ENCODE measurements at places on chromosomes 11 and 22.

DNA sequence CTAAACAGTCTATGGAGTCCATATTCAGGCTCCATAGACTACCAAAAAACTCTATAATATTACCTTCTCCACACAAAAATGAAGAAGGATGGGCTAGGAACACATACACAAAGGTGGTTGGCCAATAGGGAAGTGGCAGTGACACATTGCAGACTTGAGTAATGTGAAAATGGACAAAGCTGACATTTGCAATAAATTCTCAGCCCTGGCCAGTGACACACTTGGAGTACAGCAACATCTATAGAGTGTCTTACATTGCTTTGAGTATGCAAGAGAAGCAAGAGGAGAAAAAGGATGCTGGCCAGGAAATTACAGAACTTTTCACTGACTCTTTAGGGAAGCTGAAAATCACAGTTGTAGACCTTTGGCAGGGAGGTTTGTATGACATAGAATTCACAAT lies 7.3 kb upstream of the OR52W1 start:
- peak; percentile 91 for DNase-seq

DNA sequence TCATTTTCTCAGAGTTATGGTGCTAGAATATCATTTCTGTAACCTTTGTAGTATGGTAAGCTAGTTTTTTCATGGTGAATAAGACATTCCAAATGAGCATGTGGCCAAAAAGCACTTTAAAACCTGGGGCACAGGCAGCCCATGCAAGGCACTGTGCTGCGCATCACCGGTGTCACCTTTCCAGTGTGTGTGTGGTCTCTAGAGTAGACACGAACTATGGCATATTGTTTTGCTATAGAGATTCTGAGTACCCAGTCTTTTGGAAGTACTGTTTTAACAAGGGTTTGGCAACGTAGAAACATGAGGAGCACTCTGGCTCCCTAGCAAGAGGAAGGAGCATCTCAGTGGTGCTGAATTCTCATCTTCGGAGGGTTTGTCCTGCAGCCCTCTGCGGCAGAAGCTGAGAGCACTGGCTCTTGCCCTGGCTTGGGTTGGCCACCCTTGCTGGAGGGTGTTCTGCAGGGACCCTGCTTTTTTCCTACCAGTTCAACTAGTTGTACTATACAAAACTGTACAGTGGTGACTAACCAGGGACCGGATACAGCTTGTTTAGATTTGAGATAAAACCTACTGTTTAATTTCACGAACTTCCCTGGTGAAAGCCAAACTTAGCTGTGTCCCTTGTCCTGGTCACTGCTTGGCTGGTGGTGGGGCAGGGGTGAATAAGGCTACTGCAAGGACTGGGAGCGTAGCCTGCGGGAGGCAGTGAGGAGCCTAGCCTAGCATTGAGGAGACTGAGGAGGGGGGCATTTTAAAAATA lies 135.7 kb downstream of the ATXN10 start:
- DNase-seq, result no peak

GRCh38 chr11:43515090-43515489 lies 156.4 kb downstream of the TTC17 start:
- no peak for DNase-seq

GRCh38 chr11:113124006-113124405 lies 162.8 kb downstream of the NCAM1 start:
- DNase-seq, result no peak

DNA sequence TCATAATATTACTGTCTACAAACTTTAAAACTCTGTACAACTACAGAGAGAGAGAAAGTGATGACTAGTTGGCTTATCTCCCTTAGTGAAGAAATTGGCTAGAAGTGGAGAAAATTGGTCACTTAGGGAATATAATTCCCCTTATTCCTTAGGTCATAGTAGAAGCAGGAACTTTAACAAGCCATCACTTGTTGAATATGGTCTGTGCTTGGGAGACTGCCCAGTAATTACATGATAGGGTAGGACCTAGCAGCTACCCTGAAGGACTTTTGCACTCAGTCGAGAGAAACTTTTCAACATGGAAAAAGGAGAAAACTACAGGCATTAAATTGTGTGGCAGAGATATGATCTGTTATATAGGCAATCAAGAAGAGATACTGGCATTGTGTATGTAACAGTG lies 576.5 kb upstream of the CCDC90B start:
- no peak for DNase-seq

DNA sequence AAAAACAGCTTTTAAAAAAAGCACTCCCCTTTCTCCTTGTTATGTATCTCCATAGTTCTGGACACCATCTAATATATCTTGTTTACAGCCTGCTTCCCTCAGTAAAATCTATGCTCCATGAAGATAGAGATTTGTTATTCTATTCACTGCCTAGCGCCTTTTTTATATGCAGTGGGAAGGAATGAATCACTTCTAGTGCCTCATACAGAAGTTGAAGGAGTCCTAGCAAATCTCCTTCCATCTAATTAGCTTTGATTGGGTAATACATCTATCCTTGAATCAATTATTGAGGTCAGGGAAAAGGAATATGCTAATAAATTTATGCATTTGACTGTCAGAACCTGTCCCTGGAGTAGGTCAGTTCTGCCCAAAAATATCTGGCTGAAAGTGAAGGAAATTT lies 25.8 kb downstream of the SPA17 start:
- no peak for DNase-seq

- no peak for DNase-seq
Observed at GRCh38 chr11:41281131-41281742, 178.2 kb downstream of the LRRC4C start.

DNA sequence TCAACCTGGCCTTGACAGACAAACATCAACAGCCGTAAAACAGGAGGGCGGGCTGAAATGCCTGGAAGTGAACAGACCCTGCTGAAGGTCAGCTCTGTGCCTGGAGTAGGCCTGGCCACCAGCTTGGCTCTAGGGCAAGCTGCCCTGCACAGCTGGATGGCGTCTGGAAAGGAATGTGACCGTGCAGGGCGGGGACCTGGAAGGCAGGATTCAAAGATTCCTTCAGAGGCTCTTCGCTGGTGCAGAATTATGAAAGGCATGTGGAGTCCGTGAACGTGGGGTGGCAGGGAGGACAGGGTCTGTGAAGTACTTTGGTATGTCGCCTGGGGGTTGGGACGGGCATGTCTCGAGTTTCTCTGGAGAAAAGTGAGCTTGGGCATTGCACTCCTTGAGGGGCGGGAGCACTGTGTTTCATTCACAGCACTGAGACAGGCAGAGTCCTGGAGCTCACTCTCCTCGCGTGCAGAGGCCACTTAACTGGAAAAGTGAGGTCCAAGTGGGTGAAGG lies 1.5 kb downstream of the EHD1 start:
- DNase-seq, result no peak

- DNase-seq, result no peak
Observed at GRCh38 chr22:40542821-40543540, 93.5 kb downstream of the MRTFA start.

DNA sequence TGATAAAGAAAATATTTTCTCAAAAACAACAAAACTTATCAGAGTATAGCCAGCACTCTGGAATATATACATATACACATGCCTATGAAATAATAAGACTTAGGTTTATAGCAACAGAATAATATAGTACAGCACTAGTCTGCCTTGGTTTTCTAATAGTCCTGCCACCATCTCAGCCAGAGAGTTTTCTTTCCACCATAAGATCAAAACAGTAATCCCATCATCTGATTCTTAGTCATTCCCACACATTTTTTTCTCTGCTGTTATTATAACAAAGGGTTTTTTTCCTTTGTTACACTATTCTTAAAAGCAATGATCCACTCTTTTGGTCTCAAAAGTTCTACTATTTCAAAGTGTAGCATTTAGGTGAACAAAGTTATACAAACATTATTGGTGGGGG lies 15.1 kb downstream of the MTMR2 start:
- no peak for DNase-seq

DNA sequence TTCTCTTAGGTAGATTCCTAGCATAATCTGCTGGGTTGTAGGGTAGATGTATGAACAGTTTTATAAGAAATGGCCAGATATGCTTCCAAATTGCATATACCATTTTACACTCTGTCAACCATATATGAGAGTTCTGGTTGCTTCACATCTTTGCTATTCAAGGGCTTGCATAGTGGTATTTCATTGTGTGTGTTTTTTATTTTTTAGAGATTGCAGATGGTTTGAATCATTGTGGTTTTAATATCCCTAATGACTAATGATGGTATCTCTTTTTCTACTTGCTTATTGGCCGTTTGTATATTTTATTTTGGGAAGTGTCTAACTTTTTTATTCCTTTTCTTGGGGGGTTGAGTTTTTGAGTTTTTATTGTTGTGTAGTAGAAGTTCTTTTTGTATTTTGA lies 26.9 kb downstream of the RNF214 start:
- DNase-seq, result no peak

GRCh38 chr11:86692317-86692716 lies 19.9 kb upstream of the ME3 start:
- DNase-seq, result no peak

GRCh38 chr11:112163875-112164685 lies at the start of gene IL18:
TSS of gene IL18 (minus strand) at chr11:112164094. CDS start at chr11:112155053, 9,041 bp downstream.
- peak; percentile 84 for DNase-seq

DNA sequence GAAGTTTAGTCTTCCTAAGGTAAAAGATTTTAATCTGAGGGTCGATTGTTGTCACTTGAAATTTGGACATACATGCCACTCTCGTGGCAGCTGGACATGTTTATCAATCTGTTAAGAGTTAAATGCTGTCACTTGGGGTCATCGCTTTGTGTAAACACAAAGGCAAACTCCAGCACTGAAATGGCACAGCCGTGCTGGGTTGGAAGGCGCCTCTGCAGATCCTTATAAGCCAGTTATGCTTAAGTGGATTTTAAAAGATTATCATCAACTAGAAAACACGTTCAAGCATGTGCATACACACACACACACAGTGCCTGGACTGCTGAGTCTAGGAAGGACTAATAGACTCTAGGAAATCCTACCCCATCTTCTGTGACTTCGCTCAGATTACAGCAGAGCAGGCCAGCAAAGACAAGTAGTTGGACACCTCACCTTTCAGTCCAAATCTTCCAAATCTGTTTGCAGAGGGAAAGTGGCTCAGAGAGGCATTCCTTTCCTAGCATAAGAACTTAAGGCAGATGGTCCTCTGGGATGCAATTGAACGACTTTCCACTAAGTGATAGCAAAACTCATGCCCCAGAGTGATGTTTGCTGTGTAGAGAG lies 83.7 kb downstream of the CACNG2 start:
- no peak for DNase-seq

GRCh38 chr22:17162731-17163130 lies 3.7 kb upstream of the HDHD5 start:
- DNase-seq, result no peak

- DNase-seq, result no peak
Observed at GRCh38 chr11:75851203-75851602, 36.2 kb downstream of the UVRAG start.

DNA sequence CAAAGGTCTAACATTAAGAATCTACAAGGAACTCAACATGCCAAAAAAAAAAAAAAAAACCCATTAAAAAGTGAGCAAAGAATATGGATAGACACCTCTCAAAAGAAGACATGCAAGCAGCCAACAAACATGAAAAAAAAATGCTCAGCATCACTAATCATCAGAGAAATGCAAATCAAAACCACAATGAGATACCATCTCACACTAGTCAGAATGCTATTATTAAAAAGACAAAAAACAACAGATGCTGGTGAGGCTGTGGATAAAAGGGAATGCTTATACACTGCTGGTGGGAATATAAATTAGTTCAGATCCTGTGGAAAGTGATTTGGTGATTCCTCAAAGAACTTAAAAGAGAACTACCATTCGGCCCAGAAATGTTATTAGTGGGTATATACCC lies 257.7 kb upstream of the PLET1 start:
- no peak for DNase-seq

- DNase-seq, result no peak
Observed at GRCh38 chr11:99522467-99523173, 501.9 kb downstream of the CNTN5 start.

DNA sequence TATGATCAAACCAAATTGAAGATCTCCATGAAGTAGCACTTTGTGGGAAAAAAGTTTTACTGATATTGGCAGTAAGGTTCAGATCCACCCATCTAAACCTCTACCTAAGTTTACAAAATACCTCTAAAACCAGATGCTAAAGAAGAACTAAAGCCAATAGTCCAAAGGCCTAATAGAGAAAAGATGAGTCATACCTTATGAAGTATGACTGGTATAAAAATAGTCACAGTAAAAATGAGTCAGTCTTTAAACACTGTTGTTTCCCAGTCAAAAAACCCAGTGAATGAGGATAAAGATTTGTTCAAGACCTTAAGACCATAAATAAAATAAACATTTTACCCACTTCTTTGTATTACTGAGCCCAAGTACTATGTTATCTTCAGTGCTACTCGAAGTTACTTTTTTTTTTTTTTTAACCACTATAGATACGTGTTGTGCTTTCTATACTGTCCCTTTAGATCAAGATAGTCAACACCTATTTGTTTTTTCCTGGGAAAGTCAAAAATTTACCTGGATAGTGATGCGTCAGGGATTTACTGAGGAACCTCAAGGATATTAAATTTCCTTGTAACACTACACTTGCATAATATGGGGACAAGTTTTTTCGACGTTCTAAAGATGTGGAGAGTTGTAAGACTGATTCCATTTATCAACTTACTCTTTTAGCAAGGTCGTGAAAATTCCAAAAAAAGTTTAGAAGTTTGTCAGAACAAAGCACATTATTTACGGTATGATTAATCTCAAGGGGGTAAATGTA lies 87.3 kb downstream of the CCDC73 start:
- DNase-seq, result peak; percentile 2

DNA sequence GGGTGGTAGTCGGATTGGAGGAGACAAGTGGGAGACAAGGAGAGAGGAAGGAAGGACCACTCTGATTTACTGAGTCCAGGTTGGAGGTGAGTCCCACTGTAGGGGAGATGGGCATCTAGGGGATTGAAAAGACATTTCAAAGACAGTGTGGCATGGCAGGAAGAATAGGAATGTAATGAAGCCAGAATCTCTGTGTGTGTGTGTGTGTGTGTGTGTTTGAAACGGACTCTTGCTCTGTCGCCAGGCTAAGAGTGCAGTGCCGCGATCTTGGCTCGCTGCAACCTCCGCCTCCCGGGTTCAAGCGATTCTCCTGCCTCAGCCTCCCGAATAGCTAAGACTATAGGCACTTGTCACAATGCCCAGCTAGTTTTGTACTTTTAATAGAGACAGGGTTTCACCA lies 4.2 kb upstream of the CSDC2 start:
- DNase-seq, result no peak

DNA sequence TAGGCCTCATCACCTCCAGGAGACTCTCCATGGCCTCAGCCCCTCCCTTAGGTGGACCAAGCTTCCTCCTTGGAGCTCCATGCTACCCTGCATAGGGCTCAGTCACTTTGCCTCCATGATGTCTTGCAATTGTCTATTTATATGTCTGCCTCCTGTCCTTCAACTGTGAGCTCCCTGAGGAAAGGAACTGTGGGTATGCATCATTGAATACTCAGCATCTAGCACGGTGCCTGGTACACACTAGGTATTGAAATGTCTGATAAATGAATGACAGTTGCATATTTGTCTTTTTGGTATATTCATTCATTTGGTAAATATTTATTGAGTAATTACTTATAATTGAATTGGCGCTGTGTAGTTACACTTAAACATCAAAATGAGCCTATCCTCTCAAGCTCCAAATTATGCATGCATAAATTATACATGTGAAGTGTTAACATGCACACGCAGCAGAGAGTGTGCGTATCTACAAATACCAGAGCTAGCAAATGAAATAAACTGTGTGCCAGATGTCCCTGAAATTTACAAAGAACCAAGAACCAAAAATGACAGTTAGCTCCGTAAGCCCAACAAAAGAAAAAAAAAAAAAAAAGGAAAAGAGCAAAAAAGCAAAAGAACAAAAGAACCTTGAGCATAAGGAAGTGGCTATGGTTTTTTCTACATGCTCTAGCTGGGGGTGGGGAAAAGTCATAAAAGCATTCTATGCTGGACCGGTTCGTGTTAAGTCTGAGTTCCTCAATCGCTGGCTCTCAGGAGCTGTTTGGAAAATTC lies 25.2 kb downstream of the GRAP2 start:
- DNase-seq, result peak; percentile 17

Data from inflammatory macrophage (primary cell).